ENCODE measurements at places on chromosomes 13 and 19.

DNA sequence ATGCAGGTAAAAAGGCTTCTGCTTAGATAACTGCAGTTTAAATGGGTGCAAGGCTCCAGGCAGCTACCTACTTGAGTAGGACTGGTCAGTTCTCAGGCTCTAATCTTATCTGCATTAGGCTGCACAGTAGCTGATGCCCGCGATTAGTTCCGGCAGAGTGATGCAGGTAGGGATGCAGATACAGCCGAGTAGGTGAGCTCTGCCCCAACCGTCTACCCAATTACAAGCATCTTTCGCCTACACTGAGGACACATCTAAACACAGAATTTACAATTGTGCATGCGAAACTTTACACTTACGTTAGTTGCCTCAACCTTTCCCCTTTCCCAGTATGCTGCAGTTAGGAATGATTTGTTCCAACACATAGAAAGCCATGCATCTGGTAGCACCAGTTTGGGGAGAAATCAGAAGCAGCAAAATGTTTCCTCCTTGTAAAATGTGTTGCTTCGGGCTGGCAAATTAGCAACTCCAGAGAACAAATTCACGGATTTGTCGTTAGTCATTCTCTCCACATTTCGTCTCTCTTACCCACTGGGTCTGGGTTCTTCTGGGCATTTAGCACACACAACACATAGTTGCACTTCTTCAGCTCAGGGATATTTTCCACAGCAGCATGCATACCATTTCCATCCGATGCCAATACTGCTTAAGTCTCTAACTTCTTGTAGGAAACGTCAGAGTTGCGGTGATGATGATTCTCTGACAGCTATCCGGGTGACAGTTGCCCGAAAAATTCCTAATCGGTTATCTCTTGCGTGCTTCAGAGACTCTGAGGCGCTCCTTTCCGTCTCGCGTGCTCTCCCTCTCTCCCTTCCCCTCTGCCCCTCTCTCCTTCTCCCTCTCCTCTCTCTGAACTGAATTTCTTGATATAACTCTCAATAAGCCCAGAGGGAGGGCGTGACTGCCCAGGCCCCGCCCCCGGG lies at the start of gene PCDH9:
Gene PCDH9 (minus strand): TSS at position 856 of the 923 bp plus-strand sequence. CDS start 1,896 bp downstream, outside the sequence.
- no peak for DNase-seq

DNA sequence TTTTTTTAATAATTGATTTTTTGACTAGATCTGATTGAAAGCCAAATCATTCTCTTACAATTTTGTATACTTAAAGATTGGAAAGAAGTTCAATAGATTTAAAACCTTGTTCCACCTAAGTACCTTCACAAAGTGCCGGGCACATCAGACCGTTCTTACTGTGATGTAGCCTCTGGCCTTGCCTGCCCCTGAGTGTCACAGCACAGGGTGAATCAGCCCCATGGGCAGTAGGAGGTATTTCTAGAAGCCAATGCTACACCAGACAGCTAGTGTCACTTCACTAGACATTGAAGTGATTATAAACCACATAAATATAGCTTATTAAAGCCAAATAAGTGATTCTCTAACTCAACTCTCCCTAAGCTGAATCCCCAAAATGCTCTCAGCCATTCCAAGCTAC lies 131.3 kb downstream of the LACC1 start:
- DNase-seq = no peak

GRCh38 chr13:31134039-31134711 lies 27.5 kb downstream of the HSPH1 start:
- no peak for DNase-seq

GRCh38 chr19:49387936-49388372 lies at the start of gene KASH5:
KASH5 (plus strand) TSS chr19:49388249; CDS start chr19:49390884, 2,635 bp downstream.
- DNase-seq = peak; percentile 80

- no peak for DNase-seq
Observed at GRCh38 chr19:8333767-8334457, 9.2 kb downstream of the KANK3 start.

GRCh38 chr19:48807590-48808308 lies 3.1 kb downstream of the BCAT2 start:
- no peak for DNase-seq

DNA sequence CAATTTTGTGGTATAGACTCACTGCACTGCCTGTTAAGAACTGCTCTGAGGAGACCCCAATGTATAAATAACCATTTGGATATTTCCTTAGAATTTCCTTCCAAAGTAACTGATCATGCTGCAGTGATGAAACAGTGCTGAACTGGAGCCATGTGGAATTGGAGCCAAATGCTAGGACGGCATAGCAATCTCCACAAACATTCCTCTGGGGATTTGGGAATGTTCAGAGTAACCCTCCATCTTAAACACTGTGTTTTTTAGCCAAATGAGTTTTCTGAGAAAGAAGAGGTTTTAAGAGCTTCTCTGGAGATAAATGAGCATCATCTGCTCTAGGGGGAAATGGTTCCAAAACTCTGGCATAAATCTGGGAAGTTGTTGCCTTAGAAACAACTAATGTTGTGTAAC lies 98.2 kb downstream of the OLFM4 start:
- DNase-seq = no peak

DNA sequence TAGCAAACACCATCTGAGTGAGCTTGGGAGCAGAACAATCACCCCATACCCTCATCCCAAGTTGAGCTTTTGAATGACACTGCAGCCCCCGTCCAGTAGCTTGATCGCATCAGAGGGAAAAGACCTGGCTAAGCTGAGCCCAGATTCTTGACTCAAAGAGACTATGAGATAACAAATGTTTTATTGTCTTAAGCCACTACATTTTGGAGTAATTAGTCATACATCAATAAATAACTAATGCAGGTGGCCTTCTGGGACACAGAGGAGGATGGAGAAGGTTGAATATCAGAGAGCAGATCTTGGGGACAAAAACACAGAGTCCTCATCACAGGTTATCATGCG lies 24.6 kb upstream of the IGSF23 start:
- no peak for DNase-seq

GRCh38 chr19:38223617-38224013 lies 407 bp downstream of the DPF1 start:
- DNase-seq = no peak

DNA sequence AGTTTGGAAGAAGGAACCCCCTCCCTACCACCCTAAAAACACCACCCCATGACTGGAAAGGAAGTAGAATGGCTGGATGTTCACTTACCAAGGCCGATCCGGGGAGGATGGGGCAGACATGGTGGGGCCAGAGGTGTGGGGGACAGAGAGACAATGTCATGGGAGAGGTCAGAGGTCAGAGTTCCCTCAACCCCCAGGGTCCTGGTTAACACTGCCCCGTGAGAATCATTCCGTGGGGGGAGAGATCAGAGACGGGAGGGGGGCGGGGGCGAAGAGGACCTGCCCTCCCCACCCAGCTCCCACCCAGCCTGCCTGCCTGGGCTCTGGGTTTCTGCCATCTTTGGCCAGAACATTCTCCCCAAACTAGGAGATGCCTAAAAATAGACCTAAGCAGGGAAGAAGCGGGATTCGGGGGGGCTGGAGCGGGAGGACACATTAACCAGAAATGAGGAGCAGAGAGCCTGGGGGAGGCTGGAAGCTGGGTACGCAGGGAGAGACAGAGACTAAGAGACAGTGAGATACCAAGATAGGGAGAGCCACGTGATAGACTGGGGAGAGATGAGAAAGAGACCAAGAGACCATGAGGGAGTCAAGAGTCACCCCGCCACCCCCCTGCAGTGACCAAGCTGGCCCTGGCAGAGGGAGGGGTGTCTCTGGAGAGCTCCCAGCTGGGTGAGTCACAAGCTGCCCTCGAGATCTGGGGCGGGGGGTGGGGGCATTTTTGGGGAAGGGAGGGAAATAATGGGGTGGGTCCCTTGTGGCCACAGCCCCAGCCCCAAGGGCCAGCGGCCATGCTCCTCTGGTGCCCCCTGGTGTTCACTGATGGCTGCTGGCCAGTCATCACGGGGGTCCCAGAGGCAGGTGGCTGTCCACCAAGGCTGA lies 6.1 kb upstream of the KANK2 start:
- DNase-seq = peak; percentile 15

Data from T-cell (primary cell).